Stimulated activated CD4-positive, alpha-beta T cell treated with anti-CD3 and anti-CD28 coated beads, Interleukin-15, amount 100 ng/mL, for 1 hour (primary cell): ENCODE measurements at places on chromosomes 3 and 15.

DNA sequence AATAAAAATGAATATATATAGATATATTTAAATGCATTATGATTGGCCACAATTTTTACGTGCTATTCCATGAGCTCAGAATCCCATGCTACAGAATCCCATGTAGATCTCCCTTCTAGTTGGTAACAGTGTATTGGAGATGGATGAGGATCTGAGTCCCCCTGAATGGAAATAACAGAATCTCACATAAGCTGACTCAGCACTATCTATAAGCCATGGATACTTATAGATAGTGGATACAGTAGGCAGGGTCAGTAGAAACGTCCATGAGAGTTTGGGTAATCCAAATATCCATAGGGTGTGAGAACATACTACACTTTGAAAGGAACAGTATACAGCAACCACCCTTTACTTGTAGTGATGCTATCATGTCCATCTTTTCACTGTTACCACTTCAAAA is 375.4 kb downstream of the EPHA6 start:
- no peak for DNase-seq

DNA sequence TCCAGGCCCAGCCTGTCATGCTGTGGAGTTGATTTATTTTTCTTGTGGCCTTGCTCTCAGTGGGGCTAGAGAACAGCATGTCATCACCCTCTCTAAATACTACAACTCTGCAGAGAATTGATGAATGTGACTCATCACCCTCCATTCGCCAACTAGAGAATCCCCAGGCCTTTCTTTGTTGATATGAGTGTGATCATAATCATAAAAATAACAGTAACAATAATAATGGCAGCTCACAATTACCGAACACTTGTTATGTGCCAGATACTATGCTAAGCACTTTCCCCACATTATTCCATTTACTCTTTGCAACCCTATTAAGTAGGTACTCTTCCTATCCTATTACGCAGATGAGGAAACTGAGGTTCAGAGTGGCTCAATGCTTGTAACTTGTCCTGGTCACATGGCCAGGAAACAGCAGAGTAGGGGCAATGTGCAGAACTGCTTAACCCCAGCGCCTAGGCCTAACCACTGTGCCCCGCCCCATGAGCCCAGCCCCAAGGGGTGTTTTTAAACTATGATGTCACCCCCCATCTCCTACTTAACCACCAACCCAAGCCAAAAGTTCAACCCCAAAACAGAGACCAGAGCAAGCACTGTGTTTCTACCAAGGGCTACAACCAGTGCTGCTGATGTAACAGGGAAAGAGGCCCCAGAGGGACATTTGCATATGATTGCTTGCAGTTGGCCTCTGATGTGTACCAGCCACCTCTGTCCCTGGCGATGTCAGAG is 104.5 kb downstream of the ADCY5 start:
- DNase-seq: no peak

GRCh38 chr15:98663606-98664005 is 15.3 kb downstream of the IGF1R start:
- no peak for DNase-seq

GRCh38 chr15:57144448-57144847 is 226.0 kb downstream of the TCF12 start:
- no peak for DNase-seq

- no peak for DNase-seq
These were observed 53.0 kb upstream of the MME start for GRCh38 chr3:155026999-155027591.

DNA sequence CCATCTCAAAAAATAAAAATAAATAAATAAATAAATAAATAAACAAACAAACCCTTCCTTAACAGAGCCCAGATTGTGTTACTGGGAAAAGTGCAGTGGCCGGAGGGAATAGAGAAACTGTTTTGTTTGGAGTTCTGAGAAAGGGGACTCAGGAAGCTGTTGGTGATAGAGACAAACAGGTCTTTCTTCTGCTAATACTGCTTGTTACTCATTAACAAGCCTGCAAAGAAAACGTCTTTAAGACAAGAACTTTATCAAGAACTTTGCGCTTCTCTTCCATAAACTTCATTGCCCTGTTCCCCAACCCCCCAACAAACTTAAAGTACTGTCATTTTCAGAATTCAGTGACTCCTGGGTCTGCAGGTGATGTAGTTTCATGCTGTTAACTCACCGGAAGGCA is 68.8 kb upstream of the GSK3B start:
- DNase-seq: no peak

DNA sequence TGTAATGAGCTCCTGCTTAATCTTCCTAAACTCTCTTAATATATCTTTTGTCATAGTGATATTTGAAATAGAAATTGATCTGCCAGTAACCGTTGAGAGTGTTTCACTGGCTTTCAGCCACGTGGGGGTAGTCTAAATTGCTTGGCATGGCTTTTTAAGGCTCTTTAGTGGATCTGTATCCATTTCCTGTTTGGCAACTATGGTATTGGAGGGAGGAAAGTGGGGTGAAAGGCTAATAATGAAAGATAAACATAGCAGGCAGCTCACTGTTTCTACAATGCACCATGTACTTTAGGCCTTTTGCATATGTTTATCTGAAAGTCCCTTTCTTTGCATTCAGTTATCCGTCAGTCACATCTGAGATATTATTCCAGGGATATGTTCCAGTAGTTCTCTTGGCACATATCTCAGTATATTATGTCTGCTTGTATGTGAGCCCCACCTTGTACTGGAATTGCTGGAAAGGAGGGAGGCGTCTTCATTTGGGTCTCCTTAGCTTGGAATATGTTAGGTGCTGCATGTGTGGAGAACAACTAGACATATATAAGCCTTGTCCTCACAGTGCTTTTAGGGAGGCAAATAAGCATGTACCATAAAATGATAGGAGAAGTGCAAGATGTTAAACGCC is 10.8 kb downstream of the TOPAZ1 start:
- DNase-seq: no peak

- DNase-seq: no peak
These were observed 65.9 kb downstream of the GPR176 start for GRCh38 chr15:39854161-39854560.

DNA sequence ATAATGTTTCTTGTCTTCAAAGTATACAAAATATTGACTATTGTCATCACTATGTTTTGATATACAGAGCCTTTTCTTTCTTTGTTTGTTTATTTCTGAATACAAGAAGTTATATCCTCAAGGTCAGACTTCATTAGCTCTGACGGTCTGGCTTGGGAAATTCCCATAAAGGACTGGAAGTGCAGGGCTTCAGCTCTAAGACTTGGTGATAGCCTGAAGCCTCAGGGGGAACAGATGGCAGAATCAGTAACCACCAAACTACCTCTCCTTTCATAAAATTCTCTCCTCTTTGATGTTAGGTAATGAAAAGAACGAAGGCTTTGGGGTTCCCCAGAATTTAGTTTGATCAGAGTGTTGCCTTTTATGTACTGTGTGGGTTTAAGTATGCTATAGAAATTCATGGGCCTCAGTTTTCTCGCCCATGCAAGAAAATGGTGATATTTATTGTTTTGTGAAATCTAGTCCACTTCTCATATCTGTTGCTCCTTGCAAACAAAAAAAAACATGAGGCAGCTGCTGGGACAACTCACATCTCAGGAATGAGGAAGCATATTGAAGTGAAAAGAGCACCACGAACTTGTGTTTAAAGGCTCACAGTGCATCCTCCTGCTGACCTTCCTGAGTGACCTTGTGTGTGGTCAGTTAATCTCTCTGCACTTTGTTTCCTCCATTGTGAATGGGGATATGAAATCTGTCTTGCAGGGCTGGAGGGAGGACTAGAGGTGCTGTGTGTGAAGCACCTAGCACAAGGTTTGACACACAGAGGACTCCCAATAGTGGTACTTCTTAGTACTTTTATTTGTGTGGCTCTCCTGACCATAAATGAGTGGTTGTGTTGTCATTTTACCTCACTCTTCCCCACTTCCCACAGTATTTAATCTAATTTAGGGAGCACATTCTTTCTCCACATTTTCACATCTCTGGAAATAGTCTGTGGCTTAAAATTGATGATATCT is 569.8 kb upstream of the IL12A start:
- DNase-seq: no peak

DNA sequence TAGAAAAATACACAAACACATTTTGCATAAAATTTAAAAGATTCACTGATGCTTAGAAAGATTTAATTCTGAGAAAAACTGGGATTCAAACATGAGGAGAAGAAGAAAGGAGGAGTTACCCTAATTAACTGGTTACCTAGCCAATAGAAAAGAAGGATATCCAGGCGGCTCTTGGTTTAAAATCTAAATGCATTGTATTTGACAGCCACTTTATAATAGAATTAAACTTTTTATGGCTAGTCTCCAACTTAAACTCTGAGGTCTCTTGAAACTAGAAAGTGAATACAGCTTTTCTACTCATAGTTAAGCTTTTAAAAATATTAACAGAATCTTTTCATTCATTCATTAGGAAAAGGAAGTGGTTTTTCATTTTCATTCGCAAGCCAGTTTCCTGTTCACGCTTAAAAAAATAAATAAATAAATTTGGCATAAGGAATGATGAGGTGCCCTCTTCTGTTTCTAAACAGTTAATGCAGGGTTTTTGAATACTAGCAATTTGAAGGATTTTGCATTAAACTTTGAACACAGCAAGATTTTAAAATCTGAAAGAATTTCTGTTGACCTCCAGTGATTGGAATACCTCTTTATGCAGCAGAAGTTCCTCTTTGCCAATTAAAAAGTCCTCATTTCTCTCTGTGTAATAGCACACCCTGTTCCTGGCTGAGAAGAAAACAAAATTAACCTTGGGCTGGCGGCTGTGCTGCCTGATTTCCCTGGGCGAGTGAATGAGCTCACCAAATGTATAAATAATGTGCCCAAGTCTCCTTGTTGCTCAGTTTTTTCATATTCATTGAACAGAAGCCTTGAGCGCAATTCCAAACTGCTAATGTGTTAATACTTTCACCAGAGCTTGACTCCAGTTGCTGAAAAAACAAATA is 105.1 kb downstream of the ZMAT3 start:
- DNase-seq: no peak

DNA sequence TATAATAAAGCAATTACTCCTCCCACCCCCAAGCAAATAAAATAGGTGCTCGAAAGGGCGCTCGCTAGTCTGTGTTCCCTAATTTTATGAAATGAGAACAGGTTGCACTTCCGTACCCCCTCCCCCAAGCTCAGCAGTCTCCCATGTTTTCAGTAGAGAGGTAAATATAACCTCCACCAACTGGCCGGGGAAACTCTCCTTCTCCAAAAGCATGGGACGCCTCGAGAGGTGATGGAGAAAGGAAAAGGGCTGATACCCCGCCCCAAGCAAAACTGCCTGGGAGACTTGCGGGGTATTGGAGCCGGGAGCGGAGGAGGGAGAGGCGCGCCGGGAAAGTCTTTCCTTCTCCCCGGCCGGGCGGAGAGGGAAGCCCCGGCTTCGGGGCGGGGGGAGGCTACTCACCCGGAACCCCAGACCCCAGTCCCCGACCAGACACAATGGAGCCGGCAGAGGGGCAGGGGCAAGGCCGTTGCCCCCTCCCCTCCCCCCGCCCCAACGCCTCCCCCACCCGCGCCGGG is 605 bp downstream of the DCUN1D1 start:
- no peak for DNase-seq

DNA sequence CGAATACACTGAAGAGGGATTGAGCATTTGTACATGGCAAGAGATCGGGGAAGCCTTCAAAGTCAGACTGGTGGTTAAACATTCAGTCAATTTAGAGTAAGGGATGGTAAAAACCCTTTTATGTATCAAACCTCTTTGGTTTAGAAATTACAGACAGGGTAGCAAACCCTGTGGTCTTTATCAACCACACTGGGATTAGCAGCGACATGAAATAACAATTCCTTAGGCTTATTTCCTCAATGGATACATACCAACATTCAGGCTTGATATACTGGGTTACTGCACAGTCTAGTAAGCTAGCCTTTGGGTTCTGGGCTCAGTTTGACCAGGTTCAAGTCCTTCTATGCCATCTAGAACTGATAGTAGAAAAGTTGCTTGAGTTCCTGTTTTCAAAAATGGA is 127.4 kb downstream of the THRB start:
- no peak for DNase-seq

DNA sequence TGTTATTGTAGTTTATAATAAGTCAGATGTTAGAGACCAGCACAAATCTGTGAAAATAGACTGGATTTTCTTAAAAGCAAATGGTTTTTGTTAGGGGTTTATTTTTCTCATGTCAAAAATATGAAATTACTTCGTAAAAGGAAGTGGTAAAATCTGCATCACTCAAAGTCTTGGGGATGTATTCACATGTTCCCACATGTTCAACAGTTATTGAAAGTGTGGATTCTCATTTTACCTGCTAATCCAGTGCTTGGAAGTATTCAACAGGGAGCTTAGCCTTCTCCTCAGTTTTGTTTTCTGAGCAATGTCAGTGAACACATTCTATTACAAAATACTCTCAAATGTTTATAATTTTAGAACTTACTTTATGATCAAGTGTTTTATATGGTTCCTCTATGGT is 352.0 kb downstream of the SOX2 start:
- DNase-seq: no peak

- DNase-seq: no peak
These were observed 60.0 kb upstream of the HES1 start for GRCh38 chr3:194075802-194076460.

GRCh38 chr3:123169492-123169929 is 32.2 kb upstream of the SEC22A start:
- DNase-seq: no peak

- DNase-seq: no peak
These were observed 21.2 kb downstream of the TFG start for GRCh38 chr3:100730524-100730923.

- DNase-seq: no peak
These were observed 580.0 kb downstream of the ZNF385D start for GRCh38 chr3:21170964-21171363.

GRCh38 chr15:45253330-45253729 is 1.3 kb downstream of the SLC28A2 start:
- DNase-seq: no peak

DNA sequence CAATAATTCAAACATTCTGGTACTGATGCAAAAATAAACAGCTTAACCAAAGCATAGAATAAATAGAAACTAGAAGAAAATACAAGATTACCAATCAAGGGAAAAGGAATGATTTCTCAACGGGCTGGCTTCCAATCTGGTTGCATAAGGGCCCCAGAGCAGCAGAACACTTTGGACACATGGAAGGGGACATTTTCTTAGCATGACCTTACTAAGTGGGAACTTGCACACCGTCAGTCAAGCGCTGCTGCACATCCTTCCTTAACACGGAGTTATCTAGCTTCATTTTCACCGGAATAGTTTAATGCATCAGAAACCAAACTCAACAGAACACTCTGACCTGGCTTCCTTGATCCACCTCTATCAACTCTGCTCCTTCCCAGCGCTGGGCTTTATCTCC is 388.5 kb downstream of the VPS13C start:
- no peak for DNase-seq

DNA sequence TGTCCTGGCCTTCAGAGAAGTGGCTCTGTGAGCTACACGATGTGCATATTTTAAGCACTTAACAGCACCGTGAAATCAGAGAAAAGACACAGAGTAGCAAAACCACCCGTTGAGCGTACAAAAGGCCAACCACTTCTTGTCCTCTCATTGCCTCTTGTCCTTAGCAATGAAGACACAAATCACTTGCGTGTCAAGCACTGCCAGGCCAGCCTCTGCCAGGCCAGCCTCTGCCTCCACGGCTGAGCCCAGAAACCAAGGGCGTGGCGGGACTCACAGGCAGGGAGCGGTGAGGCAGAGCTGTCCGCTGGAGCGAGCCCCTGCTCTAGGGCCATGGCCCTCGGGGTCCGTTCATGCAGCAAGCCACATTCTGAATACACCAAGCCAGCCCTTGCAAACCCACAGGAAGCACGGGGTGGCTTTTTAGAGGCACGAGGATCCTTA is 4.0 kb downstream of the MUC4 start:
- DNase-seq: no peak
